ENCODE measurements at places on chromosomes 5 and 9. TPM values are rescaled to one million over a fixed set of nuclear protein-coding genes. Genes with fewer than 3 reads are reported as not detected.

DNA sequence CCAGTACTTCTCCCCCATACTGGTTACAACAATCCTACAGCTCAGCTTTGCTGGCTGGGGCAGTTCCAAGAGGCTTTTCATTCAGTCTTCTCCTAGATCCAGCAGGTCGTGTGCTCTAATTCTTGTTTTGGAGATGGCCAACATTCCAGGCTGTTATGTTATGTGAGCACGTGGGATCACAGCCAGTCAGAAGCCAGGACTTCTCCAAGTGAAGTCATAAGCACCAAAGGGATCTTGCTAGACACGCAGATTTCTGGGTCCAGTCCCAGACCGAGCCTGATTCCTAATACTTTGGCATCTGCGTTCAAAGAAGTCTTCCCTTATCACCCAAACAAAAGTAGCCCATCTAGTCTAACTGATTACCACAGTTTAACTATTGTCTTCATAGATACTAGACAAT lies 1.4 kb upstream of the LARP1 start:
- H3K4me1 ChIP-seq = peaks cover 37% of the 10 kb centered on the region
- H3K27ac ChIP-seq = peak overlapping the region; percentile 95

- no peaks in the 10 kb centered on the region for H3K36me3 ChIP-seq
- H3K4me3 ChIP-seq = peak overlapping the region; percentile 94
- peaks cover 18% of the 10 kb centered on the region for H3K27me3 ChIP-seq
- peaks cover 20% of the 10 kb centered on the region for H3K4me1 ChIP-seq
- H3K27ac ChIP-seq = peak overlapping the region; percentile 81
Measured at GRCh38 chr9:89603767-89604665, 796 bp upstream of the GADD45G start.

RASGRF2 gene
- total RNA-seq = 2.1 TPM

- H3K4me1 ChIP-seq = no peaks in the 10 kb centered on the region
- no peak overlapping the region for H3K27ac ChIP-seq
- no peak overlapping the region for H3K4me3 ChIP-seq
- peaks cover 22% of the 10 kb centered on the region for H3K27me3 ChIP-seq
- no peaks in the 10 kb centered on the region for H3K36me3 ChIP-seq
Measured at GRCh38 chr5:148924817-148925216, 98.4 kb downstream of the ADRB2 start.

- no peaks in the 10 kb centered on the region for H3K36me3 ChIP-seq
- no peak overlapping the region for H3K27ac ChIP-seq
- H3K4me1 ChIP-seq = no peaks in the 10 kb centered on the region
- H3K27me3 ChIP-seq = peaks cover 46% of the 10 kb centered on the region
- peak; percentile 37 for DNase-seq
Measured at GRCh38 chr9:124191691-124192395, 65.9 kb upstream of the NEK6 start.

FLT4 gene
- 3.4 TPM for total RNA-seq

PCDHGA12 gene
- 1.2 TPM for total RNA-seq

FAM81B gene
- total RNA-seq = 2.4 TPM

DNA sequence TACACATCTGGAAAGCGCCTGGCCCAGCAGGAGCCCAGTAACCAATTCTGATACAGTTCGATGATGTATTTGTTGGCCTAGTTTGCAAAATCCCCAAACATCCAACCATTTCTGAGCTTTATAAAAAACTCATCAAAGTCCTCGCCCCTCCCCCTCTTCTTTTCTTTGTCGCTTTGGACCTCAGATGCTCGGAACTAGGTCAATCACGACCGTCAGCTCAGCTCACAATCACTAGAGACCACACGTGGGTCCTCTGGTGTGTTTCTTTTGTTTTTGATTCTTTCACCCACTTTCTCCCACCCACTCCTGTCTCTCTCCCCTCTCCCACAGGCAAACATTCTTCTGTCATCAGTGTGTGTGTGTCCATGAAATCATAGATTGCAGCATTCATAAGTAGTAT lies 26.7 kb upstream of the ZBTB43 start:
- H3K27ac ChIP-seq = no peak overlapping the region
- H3K4me3 ChIP-seq = no peak overlapping the region
- peaks cover 47% of the 10 kb centered on the region for H3K27me3 ChIP-seq
- H3K36me3 ChIP-seq = no peaks in the 10 kb centered on the region
- no peak for DNase-seq

DNA sequence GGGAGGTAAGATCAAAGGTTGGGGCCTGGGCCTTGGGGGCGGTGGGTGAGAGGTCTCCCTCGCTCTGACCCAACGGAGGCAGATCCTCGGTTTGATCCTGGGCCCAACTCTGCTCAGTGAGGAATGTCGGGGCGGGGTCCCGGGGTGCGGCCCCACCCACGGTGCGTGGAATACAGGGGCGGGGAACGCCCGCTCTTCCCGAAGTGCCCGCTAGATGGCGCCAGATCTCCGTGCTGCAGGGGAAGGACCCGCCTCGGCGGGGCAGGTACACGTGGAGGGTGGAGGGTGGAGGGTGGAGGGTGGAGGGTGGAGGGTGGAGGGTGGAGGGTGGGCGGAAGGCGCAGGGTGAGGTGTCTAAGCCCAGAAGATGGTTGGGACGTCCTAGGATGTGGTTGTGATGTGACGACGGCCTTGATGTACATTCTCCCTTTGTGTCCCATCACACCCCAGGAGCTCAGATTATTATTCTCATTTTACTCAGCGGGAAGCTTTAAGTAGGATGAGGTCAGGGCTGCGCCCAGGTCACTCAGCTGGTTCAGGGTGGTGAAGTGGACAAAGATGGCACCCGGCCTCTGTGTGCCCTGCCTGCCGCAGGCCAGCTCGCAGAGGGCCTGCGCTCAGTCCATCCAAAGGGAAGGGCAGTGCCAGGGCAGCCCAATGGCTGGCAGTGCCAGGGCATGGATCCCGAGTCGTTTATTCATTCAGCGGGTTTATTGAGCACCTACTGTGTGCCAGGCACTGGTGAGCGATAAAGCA lies 9.4 kb upstream of the RPS14 start:
- no peak overlapping the region for H3K27ac ChIP-seq
- peak overlapping the region; percentile 57 for H3K4me3 ChIP-seq
- no peaks in the 10 kb centered on the region for H3K27me3 ChIP-seq
- H3K4me1 ChIP-seq = peaks cover 3% of the 10 kb centered on the region
- DNase-seq = peak; percentile 90

GRCh38 chr5:66828046-66828547 lies 231.9 kb downstream of the MAST4 start:
- H3K27ac ChIP-seq = peak overlapping the region; percentile 83
- H3K27me3 ChIP-seq = peaks cover 30% of the 10 kb centered on the region
- peaks cover 23% of the 10 kb centered on the region for H3K4me1 ChIP-seq
- no peak for DNase-seq
- peak overlapping the region; percentile 83 for H3K4me3 ChIP-seq

DNA sequence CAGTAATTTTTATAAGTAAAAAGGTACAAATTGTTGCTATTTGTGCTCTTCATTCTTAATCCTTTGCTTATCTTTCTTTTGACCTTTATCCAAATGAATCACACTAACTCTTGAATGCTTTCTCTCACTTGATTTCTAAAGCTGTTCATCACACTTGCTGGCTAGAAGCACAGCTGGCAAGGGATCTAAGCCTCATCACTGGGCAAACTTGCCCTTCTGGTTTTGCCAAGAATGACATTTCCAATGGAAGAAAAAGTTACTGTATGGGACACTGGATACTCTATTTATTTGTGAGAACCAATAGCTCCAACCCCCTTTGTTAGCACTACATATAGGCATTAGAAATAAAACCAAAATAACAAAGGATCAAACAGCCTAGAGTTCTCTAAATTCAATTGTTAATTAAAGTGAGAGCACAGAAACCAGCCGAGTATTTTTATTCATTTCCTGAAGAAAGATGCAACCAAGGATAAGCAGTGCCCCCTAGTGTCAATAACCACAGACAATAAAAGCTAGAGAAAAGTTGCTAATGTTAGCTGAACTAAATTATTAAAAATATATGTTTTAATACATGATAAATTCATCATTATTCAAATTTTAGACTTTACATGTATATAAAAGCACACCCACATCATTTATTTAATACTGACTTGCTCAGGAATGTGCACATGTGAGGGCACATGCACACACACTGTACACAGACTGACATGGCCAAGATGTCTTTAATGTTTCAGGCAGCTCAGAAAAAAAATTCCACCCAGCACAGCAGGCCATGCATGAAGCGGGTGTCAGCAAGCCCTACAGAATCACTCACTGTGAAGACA lies 59.8 kb upstream of the POU5F2 start:
- no peak for DNase-seq
- H3K27ac ChIP-seq = no peak overlapping the region
- peaks cover 8% of the 10 kb centered on the region for H3K4me1 ChIP-seq

MELK gene
- 35.8 TPM for total RNA-seq

BTNL3 gene
- total RNA-seq = 0.82 TPM

DNA sequence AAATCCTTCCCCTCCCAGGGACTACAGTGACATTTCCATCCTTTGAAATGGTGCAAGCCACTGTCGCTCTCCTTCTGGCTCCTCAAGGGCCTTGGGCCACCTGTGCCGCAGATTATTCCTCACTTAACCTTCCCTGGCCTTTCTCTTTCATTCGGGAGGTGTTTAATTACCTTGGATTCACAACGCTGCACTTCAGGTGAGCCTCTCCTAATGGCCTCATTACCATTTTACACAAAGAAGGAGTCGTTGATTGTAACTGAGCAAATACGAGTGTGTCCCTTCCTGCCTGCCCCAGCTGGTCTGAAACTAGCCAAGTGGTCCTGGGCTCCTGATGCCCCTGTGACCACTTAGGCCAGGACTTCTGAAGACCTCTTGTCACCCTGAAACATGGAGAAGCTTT lies 205.0 kb downstream of the CRB2 start:
- H3K27ac ChIP-seq = no peak overlapping the region
- H3K36me3 ChIP-seq = peaks cover 9% of the 10 kb centered on the region
- H3K4me3 ChIP-seq = no peak overlapping the region
- H3K27me3 ChIP-seq = no peaks in the 10 kb centered on the region
- no peak for DNase-seq

DNA sequence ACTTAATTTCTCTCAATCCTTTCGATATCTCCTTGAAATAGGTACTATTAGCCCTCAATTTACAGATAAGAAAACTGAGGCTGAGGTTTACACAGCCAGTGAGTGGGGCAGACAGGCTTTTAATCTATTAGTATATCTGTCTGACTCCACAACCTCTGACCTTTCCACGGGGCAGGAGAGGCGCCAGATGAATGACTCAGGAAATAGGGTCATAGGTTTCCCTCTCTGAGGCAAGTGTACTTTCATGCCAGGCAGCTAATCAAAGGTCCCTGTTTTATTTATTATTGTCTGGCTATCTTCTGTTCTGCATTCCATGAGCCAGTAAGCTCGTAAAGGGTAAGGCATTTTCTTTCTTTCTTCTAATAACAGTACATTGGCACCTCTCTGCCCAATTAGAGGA lies 79.6 kb upstream of the KLF4 start:
- peaks cover 13% of the 10 kb centered on the region for H3K27me3 ChIP-seq
- peaks cover 16% of the 10 kb centered on the region for H3K4me1 ChIP-seq

MARVELD2 gene
- 62.5 TPM for total RNA-seq

GRCh38 chr9:126494264-126494663 lies 119.5 kb upstream of the LMX1B start:
- no peak overlapping the region for H3K4me3 ChIP-seq
- no peak for DNase-seq
- H3K36me3 ChIP-seq = no peaks in the 10 kb centered on the region
- H3K27ac ChIP-seq = no peak overlapping the region
- peaks cover 15% of the 10 kb centered on the region for H3K4me1 ChIP-seq
- peaks cover 5% of the 10 kb centered on the region for H3K27me3 ChIP-seq

Measured in type B pancreatic cell (in vitro differentiated cells).